ENCODE measurements at places on chromosomes 3 and 15. TPM values are rescaled to one million over a fixed set of nuclear protein-coding genes. Genes with fewer than 3 reads are reported as not detected.

DNA sequence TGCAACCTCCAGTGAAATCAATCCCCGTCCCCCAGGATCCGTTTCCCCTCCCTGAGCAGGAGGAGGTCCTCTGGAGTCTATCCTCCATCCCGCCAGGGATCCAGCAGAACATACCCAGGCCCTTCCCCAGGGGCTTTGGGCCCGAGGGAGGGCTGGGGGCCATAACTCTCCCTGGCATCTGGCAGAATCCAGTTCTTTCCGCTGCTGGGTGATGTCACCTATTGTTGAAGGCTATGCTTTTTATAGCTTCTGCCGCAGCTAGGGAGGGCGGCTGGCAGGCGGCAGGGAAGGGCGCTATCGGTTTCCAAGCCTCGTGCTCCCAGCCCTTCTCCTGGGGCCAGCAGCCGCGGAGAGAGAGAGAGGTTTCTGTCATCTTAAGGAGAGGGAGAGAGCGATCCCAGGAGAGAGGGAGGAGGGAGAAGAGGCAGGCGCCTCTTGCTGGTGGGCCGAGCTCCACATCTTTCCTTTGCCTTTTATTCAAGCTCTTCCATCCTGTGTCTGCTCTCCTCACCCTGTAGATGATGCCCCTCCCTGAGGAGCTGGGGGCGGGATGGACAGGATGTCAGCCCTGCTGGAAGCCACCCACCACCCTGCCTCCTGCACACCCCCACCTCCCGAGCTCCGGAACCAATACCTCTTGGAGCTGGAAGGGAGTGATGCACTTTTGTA, 120.1 kb downstream of the ANP32A start:
- DNase-seq, result peak; percentile 81

GRCh38 chr3:22380253-22380652, 629.2 kb upstream of the ZNF385D start:
- no peak for DNase-seq

The GOLGA8G gene
- total RNA-seq, result not detected

- no peak for DNase-seq
Measured at GRCh38 chr15:87732976-87733375, 523.6 kb downstream of the NTRK3 start.

The INSYN1 gene
- 168 TPM for total RNA-seq

DNA sequence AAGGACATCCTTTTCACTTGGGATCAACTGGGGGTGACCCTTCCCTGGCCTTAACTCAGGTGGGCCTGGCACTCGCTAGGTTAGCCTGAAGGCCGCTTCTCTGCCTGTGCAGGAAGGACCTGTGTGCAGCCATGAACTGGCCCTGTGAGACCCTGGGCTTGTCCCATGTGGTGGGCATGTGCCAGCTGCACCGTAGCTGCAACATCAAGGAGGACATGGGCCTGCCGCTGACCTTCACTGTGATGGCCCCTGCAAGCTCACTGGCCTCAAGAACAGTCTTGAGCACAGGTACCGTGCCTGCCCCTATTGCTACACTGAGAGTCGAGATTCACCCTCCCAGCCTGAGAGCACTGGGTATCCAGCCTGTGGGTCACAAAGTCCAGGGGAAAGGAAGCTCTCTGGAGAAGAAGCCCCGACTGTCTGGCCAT, 43.0 kb downstream of the SAXO2 start:
- DNase-seq, result no peak

DNA sequence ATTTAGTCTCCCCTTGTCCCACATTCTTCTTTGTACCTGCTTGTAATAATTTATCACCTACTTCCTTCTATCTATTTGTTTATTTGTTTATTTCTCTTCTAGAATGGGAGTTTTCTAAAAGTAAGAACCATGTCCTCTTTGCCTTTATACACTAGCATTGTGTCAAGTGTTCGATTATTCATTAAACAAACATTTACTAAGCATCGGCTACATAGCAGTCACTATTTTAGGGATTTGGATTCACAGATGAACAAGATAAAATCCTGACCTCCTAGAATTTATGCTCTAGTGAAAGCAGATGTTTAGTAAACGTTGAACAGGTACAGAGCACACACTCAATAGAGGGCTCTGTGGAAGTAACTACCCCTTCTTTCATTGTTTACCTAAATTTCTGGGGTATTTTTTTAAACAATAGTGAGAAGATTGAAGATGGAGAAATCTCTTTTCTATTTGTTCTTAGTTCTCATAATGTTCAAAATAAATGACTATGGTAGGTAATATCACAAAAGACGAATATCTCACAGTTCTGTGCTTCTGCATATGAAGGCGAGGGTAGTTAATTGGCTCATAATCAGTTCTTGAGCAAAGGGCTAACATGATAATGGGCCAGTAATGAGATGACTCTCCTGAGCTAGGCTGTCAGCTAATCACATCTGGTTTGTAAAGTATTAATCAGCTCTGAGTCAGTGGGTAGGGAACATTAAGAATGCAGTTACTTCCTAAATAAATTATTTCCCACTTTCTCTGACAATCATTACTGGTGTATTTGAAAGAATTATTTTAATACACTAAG, 111.9 kb downstream of the SLC9A9 start:
- no peak for DNase-seq

The EAF2 gene
- 3.5 TPM for total RNA-seq

GRCh38 chr3:195853996-195854395, 42.3 kb upstream of the MUC4 start:
- no peak for DNase-seq

The PLSCR5 gene
- total RNA-seq, result not detected

- no peak for DNase-seq
Measured at GRCh38 chr15:94477913-94478553, 246.7 kb downstream of the MCTP2 start.

GRCh38 chr3:50164984-50165909, 10.1 kb downstream of the SEMA3F start:
- peak; percentile 51 for DNase-seq

DNA sequence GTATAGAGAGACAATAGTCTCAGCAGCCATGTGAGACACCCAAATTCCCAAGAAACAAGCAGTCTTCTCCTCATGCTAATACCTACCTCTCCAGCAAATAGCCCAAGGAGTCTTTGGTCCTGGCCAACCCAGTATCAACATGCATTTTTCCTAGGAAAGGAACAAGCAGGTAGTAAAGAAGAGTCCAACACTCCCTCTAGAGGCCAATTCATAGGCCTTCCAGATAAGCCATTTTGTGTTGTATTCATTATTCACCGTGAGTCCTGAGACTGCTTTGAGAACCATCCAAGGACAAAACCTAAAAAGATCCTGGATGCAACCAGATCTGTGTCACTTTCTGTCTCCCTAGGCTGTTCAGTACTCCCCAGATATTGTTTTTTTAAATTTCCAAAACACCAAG, 63.6 kb upstream of the SNTN start:
- no peak for DNase-seq

- no peak for DNase-seq
Measured at GRCh38 chr15:74383695-74384565, 16.5 kb upstream of the CYP11A1 start.

GRCh38 chr15:85880501-85881190, 85.9 kb upstream of the KLHL25 start:
- no peak for DNase-seq

The TMEM266 gene
- total RNA-seq, result 0.10 TPM

DNA sequence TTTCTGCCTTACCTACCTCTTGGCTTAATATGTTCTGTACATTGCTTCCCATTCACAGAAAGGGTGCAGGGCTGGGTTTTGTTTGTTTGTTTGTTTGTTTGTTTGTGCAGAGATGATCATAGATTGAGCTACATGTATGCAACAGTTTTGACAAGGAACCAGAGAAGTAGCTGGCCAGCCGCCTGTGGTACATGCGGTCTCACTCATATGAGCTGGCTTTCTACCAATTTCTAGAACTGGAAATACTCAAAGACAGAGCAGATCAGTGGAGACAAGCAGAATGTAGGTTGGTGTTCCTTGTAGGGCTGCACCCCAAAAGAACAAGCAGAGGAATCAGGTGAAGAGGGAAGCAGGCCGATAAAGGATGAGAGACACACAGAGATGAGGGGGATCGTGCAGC, 502.7 kb downstream of the SOX2 start:
- peak; percentile 55 for DNase-seq

- no peak for DNase-seq
Measured at GRCh38 chr15:40787344-40787841, 17.6 kb downstream of the C15orf62 start.

DNA sequence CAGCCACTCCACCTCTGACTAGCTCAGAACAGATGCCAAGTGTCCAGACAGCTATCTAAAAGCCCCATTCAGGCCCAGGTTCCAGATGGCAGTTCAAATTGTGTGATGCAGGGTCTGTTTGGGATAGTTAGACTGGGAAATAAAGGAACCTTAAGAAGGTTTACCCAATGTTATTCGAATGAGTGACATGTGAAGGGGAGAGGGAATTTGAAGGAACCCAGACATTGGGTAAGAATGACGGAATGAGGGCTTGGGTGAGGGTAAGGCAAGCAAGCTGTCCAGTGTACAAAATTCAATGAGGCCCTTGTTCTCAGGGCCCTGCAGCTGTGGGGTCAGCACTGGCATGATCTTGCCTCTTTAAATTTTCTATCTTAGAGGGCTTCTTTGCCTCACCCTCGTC, 34.1 kb downstream of the ATP13A5 start:
- no peak for DNase-seq

- no peak for DNase-seq
Measured at GRCh38 chr3:41519746-41520145, 320.4 kb downstream of the CTNNB1 start.

GRCh38 chr15:64343841-64344240, 12.1 kb downstream of the CSNK1G1 start:
- DNase-seq, result no peak

Measured in left ventricle myocardium superior (tissue), 1 donor.